ENCODE measurements at places on chromosomes 7 and 10.
A peak's percentile ranks its signal among the peaks of the same experiment; 100 is the strongest.

DNA sequence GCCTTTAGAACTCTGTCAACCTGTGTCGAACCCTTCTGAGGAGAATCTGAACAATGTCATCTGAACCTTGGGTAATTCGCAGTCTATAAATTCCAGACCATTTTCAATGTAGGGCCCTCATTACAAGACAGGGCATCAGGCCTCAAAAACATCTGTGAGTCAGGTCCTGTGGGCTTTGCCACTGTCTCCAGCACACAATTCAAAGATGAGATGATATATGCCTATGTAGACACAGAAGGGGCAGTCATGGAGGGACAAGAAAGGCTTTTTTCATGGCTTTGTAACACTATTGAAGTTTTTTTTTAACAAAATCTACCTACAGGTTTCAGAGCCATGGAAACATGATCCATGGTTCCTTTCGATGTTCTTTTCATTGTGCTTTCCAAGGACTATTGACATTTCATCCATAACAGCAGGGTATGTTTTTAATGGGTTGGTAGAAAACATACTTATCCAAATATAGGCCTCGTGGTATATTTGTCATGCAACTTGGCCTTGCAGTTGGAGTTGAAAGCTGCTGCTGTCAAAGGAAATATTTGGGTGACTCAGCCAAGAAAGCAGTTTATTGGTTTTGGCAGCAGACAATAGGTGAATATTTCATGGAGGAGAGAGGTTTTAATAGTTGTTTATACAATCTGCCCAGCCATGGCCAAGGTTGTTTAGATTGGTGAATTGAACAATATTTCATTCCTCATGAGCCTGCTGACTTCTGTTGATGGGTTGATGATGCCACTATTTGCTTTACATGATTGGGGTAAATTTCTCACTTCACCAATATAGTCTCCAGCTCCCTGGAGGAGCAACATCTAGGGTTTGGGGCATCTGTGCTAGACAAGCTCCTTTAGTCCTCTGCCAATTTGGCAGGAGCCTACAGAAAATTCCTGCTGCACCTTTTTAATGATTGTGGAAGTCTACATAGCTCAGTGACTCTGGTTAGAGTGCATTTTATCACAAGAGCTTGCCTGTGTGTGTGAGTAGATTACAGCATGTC is 158.4 kb upstream of the TMEM72 start:
- no peak for DNase-seq

DNA sequence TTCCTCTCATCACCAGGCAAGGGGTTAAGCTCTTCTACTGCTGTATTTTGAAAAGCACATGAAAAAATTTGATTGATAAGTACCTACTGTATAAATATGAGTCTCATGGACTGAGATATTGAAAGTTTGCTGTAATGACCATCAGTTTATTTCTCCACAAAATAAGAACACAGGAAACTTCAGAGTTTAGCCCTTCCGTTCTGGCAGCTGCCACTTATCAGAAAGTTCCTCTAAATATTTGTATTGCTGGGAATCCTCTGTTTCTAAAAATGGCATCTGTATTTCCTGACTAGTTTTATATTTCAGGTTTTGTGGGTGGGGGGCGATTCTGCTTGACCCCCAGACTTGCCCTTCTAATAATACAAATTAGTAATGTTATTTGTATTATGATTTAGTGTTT is 92.0 kb downstream of the LYZL2 start:
- DNase-seq = no peak

DNA sequence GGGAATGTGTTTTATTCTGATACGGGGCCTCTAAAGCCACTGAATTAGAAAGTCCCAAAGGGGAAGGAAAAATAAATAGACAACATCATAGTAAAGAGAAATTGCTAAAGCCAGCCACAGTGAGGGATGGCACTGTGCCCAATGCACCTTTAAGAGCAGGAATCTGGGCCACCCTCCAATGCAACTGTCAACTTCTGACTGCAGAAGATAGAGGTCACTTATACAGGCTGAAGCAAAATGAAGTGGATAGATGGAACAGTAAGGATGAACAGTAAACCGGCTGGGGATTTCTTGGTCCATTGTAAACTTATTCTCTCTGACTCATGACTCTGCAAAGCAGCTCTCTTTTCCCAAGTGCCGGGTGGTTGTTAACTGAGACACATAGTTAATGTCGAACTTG is 54.0 kb upstream of the KCNIP2 start:
- DNase-seq = no peak

DNA sequence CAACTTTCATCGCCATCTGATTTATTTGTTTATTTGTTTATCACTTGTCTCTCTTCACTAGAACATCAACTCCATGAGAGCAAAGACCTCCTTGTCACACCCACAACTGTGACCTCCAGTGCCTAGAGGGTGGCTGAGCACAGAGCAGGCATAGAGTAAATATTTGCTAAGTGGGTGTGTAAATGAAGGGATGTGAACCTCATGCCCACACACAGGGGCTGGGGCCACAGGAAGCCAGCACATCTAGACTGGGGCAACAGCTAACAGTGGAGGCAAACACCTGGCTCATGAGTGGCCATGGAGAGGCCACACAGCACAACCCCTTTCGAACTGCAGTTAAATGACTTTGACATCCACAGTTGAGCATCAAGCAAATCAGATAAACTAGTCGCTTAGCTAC is 39.8 kb downstream of the AKR1B1 start:
- no peak for DNase-seq

DNA sequence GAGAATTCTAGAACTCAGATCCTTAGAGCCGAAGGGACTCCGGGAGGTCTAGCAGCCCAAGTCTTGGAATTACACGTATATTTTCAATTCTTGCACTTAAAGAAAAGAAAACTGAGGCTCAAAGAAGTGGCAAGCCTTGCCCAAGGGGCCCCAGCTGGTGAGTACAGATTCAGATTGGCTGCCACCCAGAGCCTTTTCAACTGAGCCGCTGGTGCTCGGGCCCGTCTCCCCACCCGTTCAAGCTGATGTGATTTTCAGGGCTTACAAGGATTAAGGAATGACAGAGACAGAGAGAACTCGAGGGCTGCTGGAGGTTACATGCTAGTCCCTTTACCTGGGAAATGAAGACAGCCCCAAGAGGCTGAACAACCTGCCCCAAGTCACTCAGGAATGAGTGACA is 117.8 kb downstream of the ABLIM1 start:
- DNase-seq = no peak

GRCh38 chr7:138610671-138611170 is 90.4 kb downstream of the SVOPL start:
- no peak for DNase-seq

DNA sequence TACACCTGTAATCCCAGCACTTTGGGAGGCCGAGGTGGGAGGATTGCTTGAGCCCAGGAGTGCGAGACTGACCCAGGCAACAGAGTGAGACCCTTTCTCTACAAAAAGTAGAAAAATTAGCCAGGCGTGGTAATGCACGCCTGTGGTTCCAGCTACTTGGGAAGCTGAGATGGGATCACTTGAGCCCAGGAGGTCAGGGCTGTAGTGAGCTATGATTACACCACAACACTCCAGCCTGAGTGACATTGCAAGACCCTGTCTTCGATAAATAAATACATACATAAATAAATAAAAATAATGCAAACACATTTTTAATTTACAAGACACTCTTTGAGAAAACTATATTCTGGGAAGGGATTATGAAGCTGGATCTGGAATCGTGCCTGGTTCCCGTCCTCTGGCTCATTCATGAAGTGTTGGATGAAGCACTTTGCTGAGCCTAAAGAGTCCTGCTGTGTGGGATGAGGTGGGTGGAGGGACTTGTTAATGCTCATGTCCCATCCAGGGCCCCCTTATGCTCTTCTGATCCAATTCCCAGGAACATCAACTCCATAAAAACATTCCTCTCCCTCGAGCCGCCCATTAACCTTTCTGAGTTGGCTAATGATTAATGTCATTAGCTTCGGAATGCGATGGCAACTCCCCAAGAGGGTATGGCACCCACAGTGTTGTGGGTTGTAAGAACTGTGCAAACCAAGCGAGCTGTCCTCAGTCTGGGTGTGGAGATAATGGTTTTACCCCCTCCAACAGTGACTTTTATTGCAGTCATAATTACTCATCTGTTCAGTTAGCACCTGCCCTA is 236.3 kb downstream of the BAMBI start:
- no peak for DNase-seq

DNA sequence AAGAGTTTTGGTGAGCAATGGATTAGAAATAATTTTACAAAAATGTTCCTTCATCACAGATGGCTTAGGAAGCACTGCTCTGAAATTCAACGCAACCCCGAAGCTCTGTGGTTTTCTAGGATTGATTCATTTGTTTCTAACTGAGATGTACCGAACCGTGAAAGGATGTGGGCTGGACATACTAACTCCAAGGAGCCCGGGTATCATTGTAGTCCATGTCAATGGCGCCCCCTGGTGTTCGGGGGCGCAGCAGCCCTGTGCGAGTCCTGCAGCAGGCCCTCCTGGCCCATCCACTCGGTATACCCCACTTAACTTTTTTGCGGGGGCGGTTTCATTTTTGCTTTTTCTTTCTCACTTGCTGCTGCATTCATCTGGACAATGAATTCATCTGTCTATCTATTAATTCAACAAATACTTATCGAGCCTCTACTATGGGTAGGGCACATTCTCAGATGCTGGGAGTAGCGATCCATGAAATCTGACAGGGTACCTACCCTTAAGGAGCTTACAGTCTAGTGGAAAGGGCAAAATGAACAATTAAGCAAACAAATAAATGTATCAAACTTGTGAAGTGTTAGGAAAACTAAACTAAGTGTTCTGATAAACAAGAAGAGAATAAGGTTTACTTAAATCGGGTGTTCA is 25.2 kb upstream of the ITPRID1 start:
- peak; percentile 78 for DNase-seq

DNA sequence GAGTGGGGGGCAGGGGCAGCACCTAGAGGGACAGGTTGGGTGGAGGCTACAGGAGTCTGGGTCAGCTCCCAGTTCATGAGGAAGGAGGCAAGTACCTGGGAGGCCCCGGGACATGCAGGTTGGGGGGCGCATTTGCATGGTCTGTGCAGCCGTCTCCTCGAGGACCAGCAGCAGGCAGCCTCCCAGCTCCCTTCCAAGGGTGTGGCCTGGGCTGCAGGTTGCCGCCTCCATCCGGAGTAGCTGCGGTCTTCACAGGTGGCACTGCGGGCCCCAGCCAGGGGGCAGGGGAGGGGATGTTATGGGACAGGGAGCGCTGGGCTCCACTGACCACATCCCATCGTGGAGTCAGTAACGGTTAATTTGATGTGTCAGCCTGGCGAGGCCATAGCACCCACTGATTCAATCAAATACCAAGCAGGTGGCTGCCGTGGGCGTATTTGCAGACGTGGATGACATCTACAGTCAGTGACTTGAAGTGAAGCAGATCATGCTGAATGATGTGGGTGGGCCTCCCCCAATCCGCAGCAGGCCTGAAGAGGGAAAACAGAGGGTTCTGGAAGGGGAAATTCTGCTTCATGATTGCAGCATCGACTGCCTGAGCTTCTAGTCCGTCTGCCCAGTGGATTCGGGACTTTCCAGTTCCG is 81.6 kb downstream of the PRKAG2 start:
- DNase-seq = peak; percentile 96

- DNase-seq = no peak
Observed at GRCh38 chr7:112134039-112134438, 72.2 kb downstream of the DOCK4 start.

GRCh38 chr7:32500922-32501341 is 5.6 kb downstream of the AVL9 start:
- DNase-seq = peak; percentile 83

DNA sequence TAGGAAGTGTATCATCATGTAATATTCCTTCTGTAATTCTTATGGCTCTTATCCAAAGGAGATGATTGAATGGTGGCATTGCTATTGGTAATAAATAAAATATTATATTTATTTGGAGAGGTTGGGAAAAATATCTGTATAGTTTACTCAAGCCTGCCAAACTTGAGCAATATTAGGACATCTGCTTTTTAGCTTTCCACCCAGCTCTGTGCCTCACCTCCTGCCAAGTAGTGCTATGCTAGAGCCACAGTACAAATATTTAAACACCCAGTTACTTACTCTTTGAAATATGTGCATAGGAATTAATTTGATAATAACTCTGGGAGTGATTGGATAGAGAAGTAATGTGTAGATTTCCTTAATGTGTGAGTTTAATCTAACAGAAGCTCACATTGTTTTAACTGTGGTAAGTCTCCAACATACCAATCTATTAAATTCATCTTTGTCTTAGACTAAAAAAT is 129.2 kb downstream of the BBS9 start:
- DNase-seq = no peak

- DNase-seq = no peak
Observed at GRCh38 chr7:126533715-126534114, 719.0 kb downstream of the GRM8 start.

DNA sequence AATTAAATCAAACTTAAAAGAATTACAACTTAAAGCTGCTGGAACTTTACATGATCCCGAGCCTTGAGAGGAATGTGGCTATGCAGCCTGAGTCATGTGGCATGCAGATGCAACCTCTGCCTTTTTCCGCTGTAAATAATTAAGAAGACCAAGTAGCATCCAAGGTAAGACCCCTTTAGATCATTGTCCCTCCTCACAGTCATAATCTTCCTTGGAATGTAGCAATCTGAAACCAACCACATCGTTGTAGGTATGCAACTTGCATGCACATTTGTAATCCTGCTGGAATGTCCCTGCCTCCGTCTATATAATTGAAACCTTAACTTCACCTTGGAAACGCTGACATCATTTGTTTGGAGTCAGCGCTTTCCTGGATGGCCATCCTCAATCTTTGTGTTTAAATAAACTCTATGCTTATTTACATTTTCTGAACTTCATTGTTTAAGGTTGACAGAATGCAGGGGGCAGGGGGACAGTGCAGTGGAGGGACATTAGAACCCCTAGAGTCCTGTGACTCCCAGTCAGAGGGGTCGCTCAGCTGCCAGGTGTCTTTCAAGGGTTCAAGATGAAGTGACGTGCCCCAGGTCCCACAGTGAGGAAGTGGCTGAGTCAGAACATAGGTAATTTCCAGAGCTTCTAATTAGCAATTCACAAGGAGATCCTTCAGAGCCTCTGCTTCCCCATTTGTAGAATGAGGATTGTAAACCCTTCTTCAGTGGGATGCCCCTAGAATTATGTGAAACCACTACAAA is 110.7 kb downstream of the RALA start:
- DNase-seq = peak; percentile 81

DNA sequence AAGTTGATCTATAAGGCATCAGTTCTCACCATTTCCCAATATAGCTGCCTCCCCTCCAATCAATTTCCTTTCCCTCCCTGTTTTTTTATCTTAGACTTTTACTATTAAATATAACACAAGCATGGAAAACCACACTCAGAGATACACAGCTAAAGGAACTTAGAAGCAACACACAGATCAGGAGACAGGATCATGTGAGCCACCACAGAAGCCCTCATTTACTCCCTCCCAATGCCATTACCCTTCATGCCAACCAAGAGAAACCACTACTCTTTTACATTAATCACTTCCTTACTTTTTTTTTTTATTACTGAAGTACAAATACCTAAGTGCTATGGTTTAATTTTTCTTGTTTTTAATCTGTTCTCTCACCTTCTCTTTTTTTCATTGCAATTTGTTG is 33.0 kb downstream of the COG5 start:
- no peak for DNase-seq

- DNase-seq = peak; percentile 44
Observed at GRCh38 chr7:127251465-127252376, 1.0 kb downstream of the GRM8 start.

GRCh38 chr10:123582084-123582989 is 83.8 kb upstream of the GPR26 start:
- peak; percentile 85 for DNase-seq
